ENCODE measurements at places on chromosomes 2 and 18.

DNA sequence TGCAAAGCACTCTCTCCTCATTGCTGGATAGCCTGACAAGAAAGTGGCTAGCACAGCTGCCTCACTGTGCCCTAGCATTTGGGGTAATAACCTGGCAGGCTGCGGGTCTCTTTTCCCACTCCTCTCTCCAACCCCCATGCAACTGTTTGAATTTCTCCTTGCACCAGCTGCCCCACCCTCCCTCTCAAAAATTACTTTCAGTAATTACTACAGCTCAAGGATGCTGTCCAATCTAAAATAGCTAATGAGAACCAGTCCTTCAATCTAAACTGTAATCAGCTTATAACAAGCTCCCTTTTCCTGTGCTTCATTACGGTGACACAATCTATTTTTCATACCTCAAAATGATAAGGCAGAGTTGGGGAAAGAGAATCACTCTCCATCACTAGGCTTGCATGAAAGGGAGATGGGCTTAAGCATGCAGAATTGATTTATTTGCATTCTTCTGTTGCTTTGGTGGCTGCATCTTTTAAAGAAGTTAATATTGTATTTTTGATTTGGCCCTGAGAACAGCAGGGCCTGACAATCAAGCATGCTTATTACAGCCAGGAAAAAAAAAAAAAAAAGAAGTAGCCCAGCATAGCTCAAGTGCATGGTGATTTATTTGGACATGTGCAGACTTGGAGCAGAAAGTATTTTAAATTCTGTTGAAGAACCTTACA lies 881.8 kb downstream of the SLC4A3 start:
- DNase-seq = no peak

- DNase-seq = peak; percentile 71
These were observed 25.1 kb upstream of the CREB1 start for GRCh38 chr2:207504513-207505170.

GRCh38 chr2:55844986-55845385 lies 78.6 kb downstream of the EFEMP1 start:
- no peak for DNase-seq

- no peak for DNase-seq
These were observed 38.1 kb downstream of the PKDCC start for GRCh38 chr2:42085706-42086487.

DNA sequence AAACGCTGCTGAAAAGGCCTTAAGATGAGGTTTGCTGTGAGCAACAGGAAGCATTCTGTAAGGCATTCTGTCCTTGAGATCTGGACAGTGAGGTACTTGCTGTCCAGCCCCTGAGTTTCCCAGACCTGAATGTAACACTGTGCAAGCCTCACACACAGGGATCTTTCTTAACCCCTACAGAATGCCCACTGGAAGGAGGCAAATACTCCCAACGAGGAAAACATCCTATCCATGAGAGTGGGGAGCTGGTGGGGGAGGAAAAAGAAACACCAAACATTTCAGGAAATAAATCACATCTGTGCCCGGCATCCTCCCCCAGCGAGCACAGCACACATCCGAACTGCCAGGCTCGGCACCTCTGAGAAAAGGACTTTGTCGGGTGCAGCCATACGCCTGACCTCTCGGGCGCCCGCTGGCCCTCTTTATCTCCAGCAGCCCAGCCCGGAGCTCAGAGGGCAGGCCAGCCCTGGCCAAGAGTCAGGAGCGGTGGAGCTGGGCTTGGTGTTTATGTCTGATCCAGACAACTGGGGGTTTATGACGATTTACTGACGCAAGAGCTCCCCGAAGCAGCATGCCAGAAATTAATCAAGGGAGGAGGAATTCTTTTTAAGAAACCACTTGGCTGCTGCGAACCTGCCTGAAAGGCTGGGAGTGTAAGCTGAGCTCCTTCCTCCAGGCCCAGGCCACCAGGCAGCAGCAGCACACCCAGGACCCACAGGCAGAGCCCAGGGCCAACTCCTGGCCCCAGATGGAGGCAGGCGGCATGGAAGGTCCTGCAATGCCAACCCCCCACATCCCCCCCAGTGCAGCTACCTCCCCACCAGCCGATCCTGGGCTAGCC lies 72.2 kb downstream of the HDAC4 start:
- DNase-seq = no peak

GRCh38 chr2:16155766-16156165 lies 215.4 kb downstream of the MYCN start:
- no peak for DNase-seq

- DNase-seq = no peak
These were observed 385.0 kb upstream of the FAM98A start for GRCh38 chr2:33984131-33984530.

DNA sequence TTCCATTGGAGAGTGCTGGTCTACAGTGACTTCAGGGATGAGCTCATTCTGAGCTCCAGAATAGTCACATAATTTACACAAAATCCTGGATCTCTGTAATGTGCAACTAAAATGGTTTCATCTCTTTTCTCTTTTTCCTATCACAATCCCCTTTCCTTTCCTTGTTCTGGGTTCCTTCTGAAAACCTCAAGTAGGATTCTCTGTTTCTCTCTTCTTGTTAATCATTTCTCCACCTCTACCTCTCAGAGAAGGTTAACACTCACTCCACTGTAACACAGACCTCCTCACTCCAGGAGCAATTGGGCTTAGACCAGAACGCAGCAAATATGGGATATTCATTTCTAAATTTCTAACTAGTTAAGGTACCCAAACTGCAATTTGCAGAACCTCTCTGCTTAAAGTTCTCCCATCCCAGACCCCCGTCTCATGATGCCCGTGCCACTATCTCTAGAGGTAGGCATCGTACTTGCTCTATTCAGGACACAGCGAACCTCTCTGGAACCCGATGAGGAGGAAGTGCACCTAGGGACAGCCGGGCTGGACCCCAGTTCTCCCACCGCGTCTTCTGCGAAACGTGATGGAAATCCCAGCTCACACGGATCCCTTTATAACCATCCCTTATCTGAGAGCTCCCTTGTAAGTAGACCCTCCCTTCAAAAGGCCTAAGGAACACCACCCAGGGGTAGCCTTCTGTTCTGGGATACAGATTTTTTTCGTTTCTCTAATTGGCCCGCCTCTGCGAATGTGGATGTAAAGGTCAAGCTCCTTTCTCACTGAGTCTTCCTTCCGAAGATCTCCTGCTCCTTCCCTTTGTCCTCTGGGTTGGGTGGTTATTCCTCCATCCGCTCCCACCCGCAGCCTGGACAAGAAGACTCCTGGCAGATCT lies 1.3 kb downstream of the FOXI3 start:
- no peak for DNase-seq

- peak; percentile 15 for DNase-seq
These were observed 553 bp downstream of the TIGD1 start for GRCh38 chr2:232549655-232550353.

DNA sequence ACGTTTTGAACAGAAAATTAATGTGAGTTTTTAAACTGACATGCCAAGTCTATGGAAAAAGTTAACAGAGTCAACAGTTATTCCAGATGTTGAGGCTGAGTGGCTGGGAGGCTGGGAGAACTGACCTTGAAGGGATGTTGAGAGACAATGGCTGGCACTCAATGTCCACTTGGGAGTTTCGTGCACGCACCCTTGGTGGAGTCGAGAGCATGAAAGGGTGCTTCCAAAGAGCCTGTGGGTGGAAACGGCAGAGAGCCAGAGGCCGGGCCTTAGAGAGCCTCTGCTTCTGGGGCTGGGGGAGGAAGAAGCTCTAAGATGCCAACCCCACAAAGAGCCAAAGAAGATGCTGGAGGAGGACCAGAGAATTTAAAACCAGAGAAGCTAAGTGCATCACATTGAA lies 63.4 kb upstream of the L3MBTL4 start:
- no peak for DNase-seq

GRCh38 chr18:48459465-48459864 lies 50.3 kb upstream of the ZBTB7C start:
- no peak for DNase-seq

- no peak for DNase-seq
These were observed 111.0 kb upstream of the ODC1 start for GRCh38 chr2:10559101-10559500.

GRCh38 chr2:68292108-68292710 lies 27.5 kb downstream of the CNRIP1 start:
- DNase-seq = no peak

DNA sequence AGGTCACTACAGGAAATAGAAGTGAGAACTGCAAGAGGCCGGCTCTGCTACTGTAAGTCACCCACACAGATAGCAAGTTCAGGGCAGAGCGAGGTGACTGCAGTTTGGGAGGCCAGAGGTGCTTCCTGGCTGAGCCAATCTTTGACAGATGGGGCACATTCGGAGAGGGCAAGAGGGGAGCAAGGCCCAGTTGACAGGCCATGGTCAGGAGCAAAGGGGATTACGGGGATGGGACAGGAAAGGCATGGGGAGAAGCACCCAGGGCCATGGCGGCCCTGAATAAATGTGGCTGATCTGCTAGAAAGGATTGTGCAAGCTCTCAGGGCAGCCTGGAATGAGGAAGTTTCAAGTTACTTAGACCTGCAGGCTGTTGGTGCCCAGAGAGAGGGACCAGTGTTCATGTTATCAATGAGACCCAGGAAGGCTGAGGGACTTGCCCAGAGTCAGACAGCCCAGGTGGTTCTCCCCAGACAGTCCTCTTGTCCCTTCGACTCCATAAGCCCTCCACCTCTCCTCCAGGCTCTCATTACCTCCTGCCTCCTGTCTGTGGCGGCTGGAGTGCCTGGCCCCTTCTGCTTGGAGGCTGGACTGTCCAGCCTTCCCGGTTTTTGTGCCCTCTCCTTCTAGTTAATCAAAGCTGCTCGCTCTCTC lies 123.3 kb downstream of the CTIF start:
- DNase-seq = peak; percentile 49

DNA sequence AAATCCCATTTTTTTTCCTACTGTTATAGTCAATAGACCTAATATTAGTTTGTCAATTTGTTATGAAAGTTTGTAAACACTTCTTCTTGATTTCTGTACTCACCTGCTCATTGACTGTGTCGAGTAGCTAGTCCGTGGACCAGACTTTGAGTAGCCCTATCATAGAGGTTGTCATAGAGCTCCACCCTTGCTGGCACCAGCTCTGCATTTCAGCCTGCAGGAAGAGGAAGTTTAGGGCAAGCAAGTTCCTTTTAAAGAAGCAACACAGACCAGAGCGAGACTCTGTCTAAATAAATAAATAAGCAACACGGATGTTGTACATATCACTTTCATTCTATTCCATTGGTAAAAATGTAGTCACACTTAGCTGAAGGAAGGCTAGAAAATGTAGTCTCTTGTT lies 74.0 kb downstream of the MCFD2 start:
- no peak for DNase-seq

- peak; percentile 6 for DNase-seq
These were observed 580.9 kb upstream of the HNMT start for GRCh38 chr2:137383391-137383790.

GRCh38 chr2:189465076-189465475 lies 23.8 kb downstream of the WDR75 start:
- no peak for DNase-seq

DNA sequence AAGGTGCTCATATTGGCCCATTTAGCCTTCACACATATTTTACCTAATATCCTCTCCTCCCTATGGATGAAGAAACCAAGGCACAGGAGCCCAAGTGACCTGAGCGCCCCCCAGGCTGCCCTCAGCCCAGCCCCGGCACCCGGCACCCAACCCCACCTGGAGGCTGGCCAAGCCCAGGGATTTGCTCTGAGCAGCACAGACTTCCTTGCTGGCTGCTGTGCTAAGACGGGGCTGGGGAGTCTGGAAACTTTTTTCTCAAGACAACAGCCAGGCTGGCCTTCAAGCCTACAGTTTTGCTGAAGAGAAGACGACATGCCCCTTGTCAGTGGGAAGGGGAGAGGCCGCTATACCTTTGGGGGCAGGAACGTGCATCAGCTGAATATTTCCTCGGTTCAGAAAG lies 52.7 kb upstream of the LAMA1 start:
- DNase-seq = no peak

GRCh38 chr2:3154146-3154545 lies 223.5 kb downstream of the EIPR1 start:
- DNase-seq = no peak

- DNase-seq = no peak
These were observed 227.9 kb upstream of the COPS8 start for GRCh38 chr2:236857781-236858180.

DNA sequence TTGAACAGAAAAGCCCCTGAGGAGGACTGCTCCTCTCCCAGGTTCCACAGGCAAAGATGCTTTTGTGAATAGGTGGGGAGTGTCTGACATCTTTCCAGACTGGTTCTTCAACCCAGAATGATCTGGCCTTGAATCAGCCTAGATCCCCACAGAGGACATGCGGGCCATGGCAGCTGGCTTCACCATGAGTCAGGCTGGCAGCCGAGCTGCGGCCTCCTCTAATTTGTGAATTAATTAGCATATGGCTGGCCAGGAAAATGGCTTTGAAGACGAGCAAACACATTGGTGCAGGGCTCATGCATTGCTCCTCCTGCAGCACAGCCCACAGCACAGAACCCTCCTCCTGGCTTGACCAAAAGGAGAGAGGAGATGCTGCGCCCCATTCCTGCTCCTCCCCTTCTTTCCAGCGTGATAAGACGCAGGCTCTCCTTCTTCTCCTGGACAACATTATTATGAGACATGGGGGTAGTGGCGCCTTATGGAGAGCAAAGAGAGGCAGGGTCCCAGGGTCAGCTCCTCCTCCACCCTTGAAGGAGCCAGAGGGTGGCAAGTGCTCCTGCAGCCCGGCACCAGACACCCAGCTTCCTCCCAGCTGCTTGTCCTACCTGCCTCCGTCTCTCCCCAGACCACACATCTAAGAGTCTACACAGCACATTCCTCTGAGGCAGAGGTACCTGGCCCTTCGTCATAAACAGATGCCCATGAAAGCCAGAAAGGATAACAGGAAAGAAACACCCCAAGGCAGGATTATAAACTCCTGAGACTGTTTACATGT lies 66.7 kb downstream of the EDAR start:
- peak; percentile 50 for DNase-seq
